Body of pancreas (tissue), 4 donors: ENCODE measurements at places on chromosomes 3 and 15. TPM values are rescaled to one million over a fixed set of nuclear protein-coding genes. Genes with fewer than 3 reads are reported as not detected.
A peak's percentile ranks its signal among the peaks of the same experiment; 100 is the strongest.

Gene SV2B
- total RNA-seq = 20.4 TPM

Gene IL17RB
- total RNA-seq = 17.6 TPM

Gene COL7A1
- 2.3 TPM for total RNA-seq

Gene GCSAM
- not detected for total RNA-seq

Gene CHRNA7
- 4.4 TPM for total RNA-seq

Gene RASGRP1
- total RNA-seq = 1.3 TPM

DNA sequence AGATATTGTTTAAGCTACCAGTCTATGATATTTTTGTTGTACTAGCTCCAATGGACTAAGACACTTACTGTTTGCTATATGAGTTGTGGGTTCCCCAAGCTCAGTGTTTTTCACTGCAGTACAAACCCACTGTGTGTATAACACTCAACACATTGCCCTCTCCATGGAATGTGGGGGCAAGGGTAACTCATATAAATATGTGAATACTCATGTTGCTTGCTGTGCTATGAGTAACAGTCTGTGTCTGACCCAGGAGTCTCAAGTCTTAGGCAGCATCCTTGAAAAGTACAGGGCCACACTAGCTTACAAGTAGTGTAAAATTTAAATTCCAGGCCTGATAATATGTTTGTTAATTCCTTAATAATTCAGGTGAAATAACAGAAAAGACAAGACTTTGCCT, 22.5 kb upstream of the CNTN3 start:
- no peak overlapping the region for H3K4me3 ChIP-seq
- H3K27ac ChIP-seq = no peak overlapping the region
- no peak for DNase-seq
- no peaks in the 10 kb centered on the region for H3K27me3 ChIP-seq
- H3K36me3 ChIP-seq = no peaks in the 10 kb centered on the region

DNA sequence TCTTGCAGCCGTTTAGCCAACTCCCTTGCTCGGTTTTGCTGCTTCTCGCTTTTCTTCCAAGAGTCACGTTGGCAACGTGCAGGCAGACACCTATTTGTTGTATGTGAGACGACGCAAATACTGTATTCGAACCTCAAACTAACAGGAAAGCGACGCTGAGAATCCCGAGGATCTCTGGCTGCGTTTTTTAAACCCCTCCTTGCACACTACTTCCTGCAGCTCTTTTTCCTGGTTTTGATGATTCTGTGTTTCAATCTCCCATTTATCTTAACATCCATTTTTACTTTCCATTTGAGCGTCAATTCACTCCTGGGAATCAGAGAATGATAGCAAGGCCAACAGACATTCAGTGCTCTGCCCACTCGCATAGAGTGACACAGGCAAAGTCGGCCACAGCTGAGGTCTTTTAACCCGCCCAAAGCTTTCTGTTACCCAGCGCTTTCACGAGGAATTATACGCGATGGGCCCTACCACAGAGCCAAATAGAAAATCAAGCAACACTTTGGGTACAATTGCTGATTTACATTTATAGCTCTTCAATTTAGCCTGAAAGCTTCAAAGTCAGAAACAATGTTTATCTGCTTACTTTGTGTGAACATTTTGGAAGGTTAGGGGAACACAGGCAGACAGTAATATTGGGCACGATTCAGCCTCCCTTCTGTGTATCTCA, 1.6 kb upstream of the ANXA2 start:
- H3K36me3 ChIP-seq = no peaks in the 10 kb centered on the region
- no peaks in the 10 kb centered on the region for H3K27me3 ChIP-seq
- peak overlapping the region; percentile 97 for H3K27ac ChIP-seq

GRCh38 chr3:61353382-61353781, 102.1 kb upstream of the FHIT start:
- no peak for DNase-seq
- H3K4me3 ChIP-seq = no peak overlapping the region
- no peaks in the 10 kb centered on the region for H3K36me3 ChIP-seq
- no peaks in the 10 kb centered on the region for H3K27me3 ChIP-seq
- no peak overlapping the region for H3K27ac ChIP-seq

DNA sequence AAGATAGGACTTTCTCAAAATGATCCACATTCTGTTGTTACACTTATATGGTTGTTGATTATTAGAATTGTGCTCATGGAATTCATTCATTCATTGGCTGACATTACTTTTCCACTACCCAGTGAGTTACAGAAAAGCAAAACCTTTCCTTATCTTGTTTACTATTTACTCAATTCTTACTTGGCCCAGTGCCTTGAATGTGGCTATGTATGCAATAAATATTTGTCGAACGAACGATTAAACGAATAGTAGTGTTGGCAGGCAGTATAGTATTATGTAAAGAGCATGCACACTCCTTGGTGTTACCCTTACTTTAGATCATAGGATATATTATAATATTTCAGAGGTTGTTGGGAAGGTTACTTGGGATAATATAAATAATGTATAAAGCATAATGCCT, 31.0 kb downstream of the CTDSPL2 start:
- no peak overlapping the region for H3K27ac ChIP-seq
- peaks cover 6% of the 10 kb centered on the region for H3K4me1 ChIP-seq
- peaks cover 6% of the 10 kb centered on the region for H3K36me3 ChIP-seq
- DNase-seq = no peak

DNA sequence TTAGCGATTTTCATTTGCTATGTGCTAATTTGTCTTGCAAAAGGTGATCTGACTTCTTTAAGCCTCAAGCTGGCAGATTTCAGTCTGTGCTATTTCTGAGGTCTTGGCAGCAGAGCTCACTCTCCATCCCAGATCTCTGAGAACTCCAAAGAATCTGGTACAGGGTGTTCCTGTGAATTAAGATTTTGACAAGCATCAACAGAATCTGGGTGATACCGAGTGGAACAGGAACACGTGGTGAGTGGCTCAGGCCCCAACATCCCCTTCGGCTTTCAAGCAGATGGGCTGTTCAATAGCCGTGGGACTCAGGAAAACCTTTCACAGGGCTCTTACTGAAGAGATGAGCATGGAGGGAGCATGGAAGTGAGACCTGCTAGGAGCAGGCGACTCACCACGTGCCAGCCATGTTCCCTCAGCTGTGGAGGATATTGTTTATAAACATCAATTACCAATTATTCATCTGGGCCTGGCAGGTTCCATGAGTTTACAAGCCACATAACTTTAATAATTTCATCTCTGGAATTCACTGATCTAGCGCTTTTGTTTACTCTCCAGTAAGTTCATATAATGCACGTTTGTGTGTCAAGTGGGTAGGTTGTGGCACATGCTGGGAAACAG, 103.4 kb upstream of the SELENOK start:
- no peaks in the 10 kb centered on the region for H3K27me3 ChIP-seq
- DNase-seq = no peak
- H3K4me3 ChIP-seq = no peak overlapping the region
- peaks cover 4% of the 10 kb centered on the region for H3K4me1 ChIP-seq

GRCh38 chr3:193231201-193231600, 9.8 kb upstream of the PLAAT1 start:
- DNase-seq = no peak
- H3K4me3 ChIP-seq = no peak overlapping the region
- no peaks in the 10 kb centered on the region for H3K27me3 ChIP-seq
- H3K4me1 ChIP-seq = no peaks in the 10 kb centered on the region
- H3K27ac ChIP-seq = no peak overlapping the region

GRCh38 chr3:95731753-95732152, 1082.6 kb upstream of the EPHA6 start:
- no peak overlapping the region for H3K27ac ChIP-seq
- no peaks in the 10 kb centered on the region for H3K27me3 ChIP-seq
- no peaks in the 10 kb centered on the region for H3K36me3 ChIP-seq
- no peak overlapping the region for H3K4me3 ChIP-seq

- H3K27ac ChIP-seq = peak overlapping the region; percentile 100
- H3K4me1 ChIP-seq = peaks cover 74% of the 10 kb centered on the region
These were observed 11.3 kb downstream of the CISH start for GRCh38 chr3:50600141-50600753.

DNA sequence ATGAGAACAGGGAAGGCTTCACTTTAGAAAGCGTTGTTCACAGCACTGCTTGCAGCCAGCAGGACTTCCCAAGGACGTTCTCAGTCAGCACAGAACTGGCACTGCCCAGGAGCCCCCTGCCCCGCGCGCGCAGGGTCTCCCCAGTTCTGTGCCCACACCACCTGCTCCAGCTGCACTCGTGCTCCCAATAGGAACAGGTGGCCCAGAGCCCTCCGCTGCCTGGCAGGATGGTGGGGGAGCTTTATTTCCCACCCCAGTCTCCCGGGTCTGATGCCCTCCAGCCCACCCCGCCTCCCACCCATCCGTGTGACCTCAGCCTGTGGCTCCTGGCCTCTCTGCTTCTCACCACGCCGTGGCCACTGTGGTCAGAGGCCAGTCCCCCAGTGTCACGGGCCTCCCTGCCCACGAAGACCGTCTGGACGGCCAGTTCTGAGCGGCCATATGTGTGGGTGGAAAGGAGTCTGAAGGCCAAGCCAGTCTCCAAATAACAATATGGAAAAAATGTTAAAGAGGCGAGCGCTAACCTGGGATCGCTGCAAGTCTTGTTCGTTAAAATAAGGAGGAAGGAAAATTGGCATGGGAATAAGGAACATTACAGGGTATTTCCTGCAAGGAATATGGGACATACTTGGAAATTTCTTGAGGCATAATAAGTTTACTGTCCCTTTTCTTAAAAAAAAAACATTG, 54.6 kb upstream of the PCSK6 start:
- H3K36me3 ChIP-seq = no peaks in the 10 kb centered on the region
- no peaks in the 10 kb centered on the region for H3K27me3 ChIP-seq
- H3K27ac ChIP-seq = no peak overlapping the region

DNA sequence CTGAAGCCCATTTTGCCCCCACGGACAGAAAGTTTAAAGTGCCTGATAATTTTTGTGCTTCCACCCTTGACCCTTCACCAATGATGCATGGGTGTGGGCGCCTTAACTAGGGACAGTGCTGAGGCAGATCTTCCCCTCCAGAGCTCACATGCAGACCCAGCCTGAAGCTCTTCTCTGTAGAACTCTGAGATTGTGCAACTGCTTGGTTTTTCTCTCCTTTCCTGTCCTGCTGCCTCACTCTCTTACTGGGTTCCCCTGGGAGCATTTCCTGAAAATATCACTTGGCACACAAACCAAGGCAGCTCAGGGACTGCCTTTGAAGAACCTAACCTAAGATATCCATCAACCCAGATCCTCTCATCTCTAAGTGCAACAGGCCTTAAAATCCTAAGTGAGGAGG, 220.3 kb upstream of the STT3B start:
- no peak overlapping the region for H3K4me3 ChIP-seq
- H3K36me3 ChIP-seq = no peaks in the 10 kb centered on the region
- DNase-seq = no peak
- H3K4me1 ChIP-seq = no peaks in the 10 kb centered on the region

DNA sequence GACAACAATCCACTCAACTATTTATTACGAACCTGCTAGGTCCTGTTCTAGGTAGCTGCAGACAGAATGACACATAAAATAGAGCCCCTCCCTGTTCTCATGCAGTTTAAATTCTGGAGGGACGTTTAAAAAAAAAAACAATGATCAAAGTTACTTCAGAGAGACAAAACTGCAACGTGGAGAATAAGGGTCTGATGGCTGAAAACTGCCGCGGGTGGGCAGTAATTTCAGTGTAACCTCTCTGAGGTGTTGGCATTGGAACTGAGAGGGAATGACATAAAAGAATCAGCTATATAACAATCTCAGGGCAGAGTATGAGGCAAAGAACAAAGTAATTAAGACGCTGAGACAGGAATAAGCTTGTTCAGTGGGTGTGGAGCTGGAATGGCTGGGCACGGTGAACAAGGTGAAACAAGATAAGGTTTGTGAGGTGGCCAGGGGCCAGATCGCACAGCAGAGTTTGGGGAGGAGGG, 19.5 kb downstream of the TBL1XR1 start:
- no peaks in the 10 kb centered on the region for H3K27me3 ChIP-seq
- peaks cover 19% of the 10 kb centered on the region for H3K4me1 ChIP-seq
- no peaks in the 10 kb centered on the region for H3K36me3 ChIP-seq
- DNase-seq = no peak

- H3K27ac ChIP-seq = no peak overlapping the region
- no peaks in the 10 kb centered on the region for H3K36me3 ChIP-seq
- no peaks in the 10 kb centered on the region for H3K4me1 ChIP-seq
- DNase-seq = no peak
These were observed 187.1 kb downstream of the RAP2B start for GRCh38 chr3:153349108-153349499.

- no peak overlapping the region for H3K27ac ChIP-seq
- H3K4me1 ChIP-seq = no peaks in the 10 kb centered on the region
- no peak for DNase-seq
These were observed 238.0 kb upstream of the LRTM1 start for GRCh38 chr3:55165704-55166405.

GRCh38 chr15:56047354-56047753, 53.9 kb upstream of the NEDD4 start:
- no peak for DNase-seq
- no peaks in the 10 kb centered on the region for H3K27me3 ChIP-seq
- H3K4me1 ChIP-seq = peaks cover 2% of the 10 kb centered on the region

- H3K27me3 ChIP-seq = no peaks in the 10 kb centered on the region
- DNase-seq = no peak
- H3K4me1 ChIP-seq = no peaks in the 10 kb centered on the region
- no peak overlapping the region for H3K4me3 ChIP-seq
- no peaks in the 10 kb centered on the region for H3K36me3 ChIP-seq
These were observed 29.7 kb downstream of the MRPS11 start for GRCh38 chr15:88497109-88497765.

DNA sequence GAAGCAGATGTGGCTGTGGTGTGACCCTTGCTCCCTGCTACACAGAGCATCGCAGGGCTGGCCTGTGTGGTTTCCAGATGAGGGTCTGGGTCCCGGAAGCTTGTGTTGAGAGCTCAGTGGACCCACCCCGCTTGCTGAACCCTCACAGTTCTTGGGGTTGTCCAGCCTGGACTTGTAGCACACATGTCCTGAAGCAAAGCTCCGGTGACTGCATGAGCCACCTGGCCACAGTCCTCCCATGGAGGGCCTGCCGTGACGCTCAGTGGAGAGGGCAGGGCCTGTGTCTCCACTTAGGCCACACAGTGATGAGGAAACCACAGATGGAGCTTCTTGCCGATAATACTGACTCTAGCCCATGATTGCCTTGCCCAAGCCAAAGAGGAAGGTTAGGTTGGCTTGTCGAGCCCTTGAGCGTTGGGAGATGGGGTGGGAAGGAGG, 62.6 kb downstream of the RGMA start:
- H3K4me1 ChIP-seq = peaks cover 34% of the 10 kb centered on the region
- peaks cover 23% of the 10 kb centered on the region for H3K36me3 ChIP-seq
- no peak overlapping the region for H3K4me3 ChIP-seq
- no peak for DNase-seq
- H3K27me3 ChIP-seq = no peaks in the 10 kb centered on the region
- no peak overlapping the region for H3K27ac ChIP-seq

GRCh38 chr3:51937611-51938450, 3.9 kb downstream of the RRP9 start:
- no peaks in the 10 kb centered on the region for H3K27me3 ChIP-seq
- H3K36me3 ChIP-seq = peaks cover 9% of the 10 kb centered on the region
- peaks cover 25% of the 10 kb centered on the region for H3K4me1 ChIP-seq
- H3K4me3 ChIP-seq = no peak overlapping the region
